Ovary (tissue), 10 donors: ENCODE measurements at places on chromosomes 7 and 10. TPM values are rescaled to one million over a fixed set of nuclear protein-coding genes. Genes with fewer than 3 reads are reported as not detected.

- DNase-seq: no peak
Measured at GRCh38 chr10:129222436-129222835, 244.6 kb upstream of the MGMT start.

Gene PARG
- 28.6 TPM for total RNA-seq

DNA sequence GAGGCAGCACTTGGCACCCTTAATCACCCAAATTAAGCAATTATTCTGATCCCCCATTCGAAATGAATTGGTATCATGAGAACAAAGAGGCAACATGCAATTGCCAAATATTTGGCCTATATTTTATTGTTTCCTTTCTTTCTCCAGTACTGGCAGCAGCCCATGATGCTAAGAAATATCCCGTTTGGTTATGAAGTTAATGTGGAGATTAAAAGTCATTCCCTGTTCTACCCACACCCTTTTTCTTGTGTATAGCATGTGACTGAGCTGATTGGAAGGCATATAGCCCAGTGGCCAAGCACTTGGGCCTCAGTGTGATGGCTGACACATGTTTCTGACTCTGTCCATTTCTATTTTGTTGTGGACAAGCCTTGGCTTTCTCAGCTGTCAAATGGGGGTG, 692.3 kb upstream of the GALNT17 start:
- no peak for DNase-seq

GRCh38 chr10:73519336-73519735, 23.5 kb upstream of the PPP3CB start:
- no peak for DNase-seq

DNA sequence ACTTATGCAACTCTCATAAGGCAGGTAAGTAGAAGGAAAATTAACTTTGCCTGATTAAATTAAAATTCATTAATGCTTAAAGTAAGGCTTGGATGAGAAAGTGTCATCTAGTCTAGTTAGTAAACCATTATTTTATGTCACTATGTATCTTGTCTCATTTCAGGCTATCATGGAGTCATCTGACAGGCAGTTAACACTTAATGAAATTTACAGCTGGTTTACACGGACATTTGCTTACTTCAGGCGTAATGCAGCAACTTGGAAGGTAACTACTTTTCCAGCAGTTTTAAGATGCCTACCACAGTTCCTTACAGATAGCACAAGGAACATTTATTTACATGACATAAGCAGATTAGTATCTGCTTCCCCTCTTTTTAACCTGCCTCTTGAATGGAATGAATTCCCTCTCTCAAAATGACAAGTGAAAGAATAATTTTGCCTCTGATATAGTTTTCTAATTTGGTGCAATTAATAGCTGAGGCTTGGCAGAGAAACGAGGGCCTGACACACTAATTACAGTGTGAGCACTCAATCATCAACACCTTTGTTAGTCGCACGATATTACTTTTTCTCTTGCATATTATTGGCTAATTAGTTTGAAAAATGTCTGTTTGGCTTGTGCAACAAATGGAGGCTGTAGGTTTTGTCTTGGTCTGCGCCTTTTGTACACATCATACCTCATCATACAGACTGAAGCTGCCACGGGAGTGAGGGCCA, 245.0 kb downstream of the FOXP2 start:
- DNase-seq: no peak

Gene SEMA3C
- 91.9 TPM for total RNA-seq

Gene SCIN
- total RNA-seq: 5.1 TPM

DNA sequence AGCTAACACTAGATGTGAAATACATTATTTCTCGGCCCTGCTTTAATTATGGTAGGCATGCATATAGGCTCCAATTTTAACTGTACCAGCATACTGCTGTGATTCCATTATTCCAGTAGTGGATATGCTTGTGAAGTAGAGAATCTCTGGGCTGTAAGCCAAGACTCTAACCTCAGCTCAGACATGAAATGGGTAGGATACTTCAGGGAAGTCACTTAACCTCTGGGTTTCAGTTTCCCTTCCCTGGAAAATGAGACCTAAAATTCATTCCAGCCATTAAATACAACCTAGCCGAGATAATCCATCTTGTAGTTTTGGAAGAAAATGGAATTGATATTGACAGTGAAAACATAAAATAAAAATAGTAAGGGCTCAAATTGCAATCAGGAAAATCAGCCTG, 59.6 kb upstream of the TRIL start:
- no peak for DNase-seq

DNA sequence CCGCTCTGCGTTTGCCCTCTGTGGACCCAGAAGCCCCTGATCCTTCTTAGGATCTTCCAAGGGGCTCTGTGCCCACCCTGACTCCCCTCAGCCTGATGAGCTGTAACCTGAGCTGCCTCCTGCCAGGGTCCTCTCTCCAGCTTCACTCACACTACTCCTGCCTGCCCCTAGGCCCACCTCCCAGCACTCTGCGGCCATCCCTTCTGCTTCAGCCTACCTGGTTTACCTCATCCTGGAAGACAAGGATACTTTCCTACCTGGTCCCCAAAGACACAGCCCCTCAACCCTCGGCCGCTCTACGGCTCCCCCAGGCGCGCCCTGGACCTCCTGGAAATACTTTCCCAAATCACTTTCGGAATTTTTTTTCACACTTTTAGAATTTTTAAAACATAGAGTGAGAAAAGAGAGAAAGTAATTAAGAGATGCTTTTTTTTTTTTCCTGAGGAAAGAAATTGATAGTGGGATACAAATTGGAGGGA, 6.4 kb upstream of the ZNF862 start:
- DNase-seq: no peak

DNA sequence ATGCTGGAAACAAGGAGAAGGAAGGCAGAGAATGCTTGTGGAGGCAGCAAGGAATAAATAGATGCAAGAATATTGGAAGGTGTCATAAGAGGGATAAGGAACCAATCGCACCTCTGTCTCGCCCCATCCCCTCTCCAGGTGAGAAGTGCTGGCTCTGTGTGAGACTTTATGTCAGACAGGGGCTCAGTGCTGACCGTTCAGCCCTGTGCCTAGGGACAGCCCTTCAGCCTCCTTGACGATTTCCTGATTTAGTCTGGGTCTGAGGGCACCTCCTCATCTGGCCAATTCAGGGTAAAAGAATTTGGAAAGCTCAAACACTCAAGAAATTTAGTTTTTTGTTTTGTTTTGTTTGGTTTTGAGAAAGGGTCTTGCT, 54.9 kb downstream of the FAM241B start:
- DNase-seq: no peak

- no peak for DNase-seq
Measured at GRCh38 chr10:119221201-119221600, 13.8 kb downstream of the GRK5 start.

Gene LRIT1
- not detected for total RNA-seq

DNA sequence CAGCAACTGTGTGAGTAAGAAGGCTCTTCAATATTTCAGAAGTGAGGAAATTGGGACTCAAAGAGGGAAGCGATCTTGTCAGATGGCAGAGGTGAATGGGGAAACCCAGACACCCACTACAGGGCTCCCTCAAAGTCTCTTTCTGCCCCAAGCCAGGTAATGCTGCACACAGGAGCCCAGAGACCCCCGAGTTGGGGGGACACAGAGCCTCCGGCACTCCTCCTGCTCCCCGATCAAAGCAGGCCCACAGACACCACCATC, 139.4 kb downstream of the TNS3 start:
- no peak for DNase-seq

DNA sequence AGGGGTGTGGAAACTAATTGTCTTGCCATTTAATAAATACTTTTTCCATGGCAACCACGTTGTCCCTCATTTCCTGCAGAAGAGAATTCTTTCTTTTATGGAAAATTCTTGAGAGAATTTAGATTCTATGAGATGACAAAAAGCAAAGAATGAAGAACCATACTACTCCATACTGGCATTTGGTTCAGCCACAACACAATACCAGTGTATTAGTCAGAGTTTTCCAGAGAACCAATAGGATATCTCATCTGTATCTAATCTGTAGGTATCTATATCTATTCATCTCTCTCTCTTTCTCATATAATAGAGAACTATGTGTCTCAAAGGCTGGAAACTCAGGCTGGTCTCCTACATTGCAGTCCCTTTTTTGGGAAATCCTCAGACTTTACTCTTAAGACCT, 44.6 kb upstream of the NAMPT start:
- DNase-seq: no peak

Gene PPP1R3A
- total RNA-seq: not detected

GRCh38 chr10:23408330-23408976, 30.4 kb upstream of the OTUD1 start:
- DNase-seq: no peak

DNA sequence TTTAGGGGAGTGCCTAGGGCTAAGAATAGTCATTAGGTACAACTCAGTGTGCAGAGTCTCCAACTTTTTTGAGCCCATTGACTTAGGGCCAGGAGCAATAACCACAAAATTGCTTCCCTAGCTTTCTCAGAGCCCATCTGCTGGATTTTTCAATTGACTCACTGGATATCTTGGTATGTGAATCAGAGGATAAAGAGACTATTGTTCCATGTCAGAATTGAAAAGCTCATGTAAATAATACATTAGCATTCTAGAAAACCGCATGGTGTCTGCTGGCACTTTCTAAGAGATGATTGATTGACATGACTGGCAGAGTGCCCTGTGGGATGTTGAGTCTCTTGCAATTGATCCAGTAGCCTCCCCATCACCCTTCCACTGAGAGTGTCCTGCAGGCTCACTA, 246.2 kb downstream of the CCDC7 start:
- DNase-seq: no peak

DNA sequence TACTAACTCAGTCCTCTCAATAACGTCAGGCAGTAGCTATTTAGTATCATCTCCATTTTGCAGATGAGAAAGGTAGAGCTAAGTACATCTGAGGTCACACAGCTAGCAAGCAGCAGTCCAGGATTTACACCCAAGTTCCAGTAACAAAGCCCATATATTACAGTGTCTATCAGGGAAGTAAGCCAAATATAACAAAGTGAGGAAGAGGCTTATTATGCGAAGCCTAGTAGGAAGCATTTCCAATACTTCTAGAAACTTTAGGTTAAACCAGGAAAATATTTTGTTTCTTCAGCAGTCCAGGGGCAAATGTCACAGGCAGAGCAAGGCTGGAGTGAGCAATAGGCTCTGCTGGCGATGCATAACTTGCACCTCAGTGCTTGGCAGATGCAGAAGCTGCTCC, 53.9 kb downstream of the NOC3L start:
- DNase-seq: no peak

DNA sequence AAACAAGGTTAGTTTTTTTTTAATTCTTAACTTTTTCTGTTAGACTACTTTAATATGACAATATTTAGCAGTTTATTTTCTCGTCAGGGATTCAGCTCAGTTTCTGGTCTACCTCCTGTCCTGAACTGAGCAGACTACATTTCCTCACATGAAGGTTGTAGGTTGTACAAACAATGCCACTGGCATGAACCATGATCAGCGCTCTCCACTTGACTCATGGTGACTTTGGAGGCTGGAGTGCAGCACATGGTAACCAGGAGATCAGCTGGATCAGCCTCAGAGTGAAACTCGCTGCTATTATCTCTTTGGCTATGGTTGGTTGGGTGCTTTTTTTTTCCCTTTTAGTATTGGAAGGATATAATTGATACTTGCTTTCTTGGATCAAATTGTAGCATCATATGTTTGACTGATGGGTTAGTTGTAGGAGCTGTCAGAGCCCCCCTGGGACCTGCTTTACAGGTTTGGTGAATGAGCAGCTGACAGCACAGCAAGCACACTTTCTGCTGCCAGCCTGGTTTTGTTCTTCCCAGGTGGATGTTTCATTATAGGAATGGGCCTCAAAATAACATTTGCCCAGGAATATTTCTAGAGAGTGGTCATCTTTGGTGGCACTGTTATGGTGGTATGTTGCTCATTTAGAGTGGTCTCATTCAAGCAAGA, 556.4 kb downstream of the AUTS2 start:
- no peak for DNase-seq

Gene RSPH10B2
- 0.79 TPM for total RNA-seq

Gene LDB1
- total RNA-seq: 141 TPM

Gene RARRES2
- total RNA-seq: 343 TPM

Gene PTF1A
- not detected for total RNA-seq

- DNase-seq: no peak
Measured at GRCh38 chr10:22363305-22363704, 18.0 kb downstream of the SPAG6 start.

DNA sequence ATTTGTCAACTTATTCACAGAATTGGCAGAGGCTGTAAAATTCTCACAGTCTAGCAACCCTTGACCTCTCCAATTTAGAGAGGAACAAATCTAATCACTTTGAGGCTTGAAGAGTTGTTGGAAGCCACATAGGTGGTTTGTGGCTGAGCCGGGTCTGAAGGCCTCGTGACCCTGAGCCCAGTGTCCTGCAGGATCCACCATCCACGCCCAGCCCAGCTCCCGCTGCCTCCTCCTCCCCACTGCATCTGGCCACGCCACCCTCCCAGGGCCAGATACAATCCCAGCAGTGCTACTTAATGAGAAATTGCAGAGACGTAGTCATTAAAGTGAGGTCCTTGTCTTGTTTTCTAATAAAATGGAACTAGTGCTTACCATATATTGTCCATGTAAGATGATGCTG, 81.4 kb upstream of the SHH start:
- DNase-seq: no peak

- DNase-seq: no peak
Measured at GRCh38 chr10:128525936-128526335, 399.7 kb upstream of the MKI67 start.

DNA sequence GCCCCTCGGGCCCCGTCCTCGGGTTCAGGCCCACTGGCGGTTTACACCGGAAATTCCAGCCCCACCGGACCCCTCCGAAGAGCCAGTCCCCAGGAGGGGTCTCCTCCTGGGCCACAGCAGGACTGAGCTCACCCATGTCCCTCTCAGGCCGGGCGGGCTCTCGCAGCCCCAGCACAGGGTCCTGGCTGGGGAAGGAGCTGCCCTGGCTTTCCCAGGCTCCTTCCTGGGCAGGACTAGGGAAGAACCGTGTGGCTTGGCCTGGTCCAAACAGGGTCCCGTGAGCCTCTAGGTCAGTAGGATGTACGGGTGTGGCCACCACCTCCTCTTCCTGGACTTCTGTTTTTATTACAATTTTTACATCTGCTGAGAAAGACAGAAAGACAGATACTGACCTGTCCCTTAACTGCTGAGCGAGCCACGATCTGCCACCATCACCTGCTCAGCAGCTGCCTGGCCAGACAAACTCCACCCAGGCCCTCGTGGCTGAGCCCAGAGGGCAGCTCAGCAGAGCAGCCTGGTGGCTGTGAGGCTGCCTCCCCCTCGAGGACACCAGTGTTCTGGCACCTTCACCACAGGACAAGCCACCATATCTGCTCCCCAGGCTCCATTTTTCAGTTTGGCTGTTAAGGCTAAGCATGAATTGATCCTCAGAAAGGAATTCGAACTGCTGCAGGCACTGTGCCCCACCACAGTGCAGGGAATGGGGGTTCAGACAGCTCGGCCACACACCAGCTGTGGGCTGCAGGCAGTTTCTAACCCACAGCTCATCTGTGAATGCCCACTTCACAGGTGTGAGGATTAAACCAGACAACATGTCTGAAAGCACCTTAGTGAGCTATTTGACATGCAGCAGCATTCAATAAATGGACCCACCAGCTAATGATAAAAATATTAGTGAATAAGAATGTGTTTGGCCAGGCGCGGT, 14.5 kb upstream of the ZNF777 start:
- no peak for DNase-seq

Gene HEPACAM2
- total RNA-seq: not detected

- no peak for DNase-seq
Measured at GRCh38 chr7:129471402-129471827, 30.9 kb upstream of the SMKR1 start.

GRCh38 chr7:120665068-120665467, 192.9 kb downstream of the TSPAN12 start:
- DNase-seq: no peak

- DNase-seq: no peak
Measured at GRCh38 chr7:22781230-22781711, 41.4 kb downstream of the TOMM7 start.

Gene AKR1B15
- not detected for total RNA-seq

GRCh38 chr10:24920907-24921881, 31.2 kb downstream of the PRTFDC1 start:
- DNase-seq: peak; percentile 59

Gene CCDC7
- total RNA-seq: 83.4 TPM
